ENCODE measurements at places on chromosomes 12 and 14.

- H3K36me3 ChIP-seq, result no peaks in the 10 kb centered on the region
- no peak overlapping the region for H3K27ac ChIP-seq
- H3K4me1 ChIP-seq, result no peaks in the 10 kb centered on the region
- H3K27me3 ChIP-seq, result no peaks in the 10 kb centered on the region
- no peak overlapping the region for H3K4me3 ChIP-seq
These were observed 66.6 kb downstream of the KDM2B start for GRCh38 chr12:121514184-121514742.

DNA sequence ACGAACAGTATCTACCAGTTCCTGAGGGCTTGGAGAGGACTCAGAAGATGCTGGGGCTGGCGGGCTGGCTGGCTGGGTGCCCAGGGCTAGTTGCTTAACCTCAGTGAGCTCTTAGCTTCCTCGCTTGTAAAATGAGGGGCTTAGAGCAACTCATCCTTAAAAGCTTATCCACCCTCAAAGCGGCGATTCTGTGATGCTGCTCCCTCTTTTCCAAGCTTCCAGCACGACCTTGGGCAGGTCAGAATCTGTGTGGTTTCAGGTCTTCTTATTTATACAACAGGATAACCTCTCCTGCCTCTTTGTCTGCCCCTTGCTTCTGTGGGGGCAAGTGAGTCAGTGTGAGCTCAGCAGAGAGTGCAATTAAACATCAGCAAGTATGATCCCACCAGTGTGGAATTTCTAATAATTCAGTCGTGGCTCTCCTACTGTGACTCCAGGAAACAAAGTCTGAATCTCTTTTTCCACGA lies 281.8 kb downstream of the KSR2 start:
- no peaks in the 10 kb centered on the region for H3K27me3 ChIP-seq
- H3K4me3 ChIP-seq, result 0 out of 2 replicates have a peak overlapping the region, but pooled peaks have one; percentile 6

GRCh38 chr12:40577834-40578233 lies 114.4 kb upstream of the CNTN1 start:
- no peak overlapping the region for H3K27ac ChIP-seq
- H3K4me1 ChIP-seq, result no peaks in the 10 kb centered on the region
- H3K36me3 ChIP-seq, result no peaks in the 10 kb centered on the region
- DNase-seq, result no peak
- no peaks in the 10 kb centered on the region for H3K27me3 ChIP-seq

DNA sequence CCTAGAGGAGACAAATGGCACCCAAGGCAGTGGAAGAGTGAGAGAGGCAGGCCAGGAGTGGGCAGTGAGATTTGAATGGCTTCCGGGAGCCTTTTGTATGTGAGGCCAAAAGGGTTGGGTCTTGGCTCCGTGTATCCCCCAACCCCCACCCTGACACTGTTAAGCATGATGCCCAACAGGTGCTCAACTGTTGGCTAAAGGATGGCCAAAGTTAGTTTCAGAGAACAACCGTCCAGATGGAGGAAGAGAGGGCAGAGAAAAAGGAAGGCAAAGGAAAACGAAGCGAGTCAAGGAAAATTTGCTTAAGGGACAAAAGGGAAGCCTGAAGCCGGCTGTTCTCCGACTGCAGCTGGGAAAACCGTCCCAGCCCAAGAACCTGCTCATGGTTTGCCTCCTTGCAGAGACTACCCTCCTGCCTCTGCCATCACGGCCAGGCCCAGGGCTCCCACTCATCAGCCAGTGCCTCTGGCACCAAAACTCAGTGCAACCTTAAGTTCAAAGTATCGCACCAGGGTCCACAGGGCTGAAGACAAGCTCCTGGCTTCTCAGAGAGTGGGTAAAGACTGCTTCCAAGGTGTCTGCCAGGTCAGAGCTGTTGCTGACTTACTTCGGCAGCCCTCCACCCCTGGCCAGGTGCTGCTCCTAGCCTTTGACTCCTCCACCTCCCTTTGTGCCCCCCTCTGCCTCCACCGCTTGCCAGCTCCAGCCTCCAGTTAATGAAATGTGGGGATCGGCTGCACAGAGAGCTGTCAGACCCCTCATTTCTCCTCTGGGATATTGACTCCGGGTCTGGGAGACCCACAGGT lies 4.2 kb upstream of the C1QL4 start:
- H3K27ac ChIP-seq, result no peak overlapping the region
- H3K36me3 ChIP-seq, result no peaks in the 10 kb centered on the region
- DNase-seq, result no peak
- peaks cover 32% of the 10 kb centered on the region for H3K4me1 ChIP-seq
- no peak overlapping the region for H3K4me3 ChIP-seq

DNA sequence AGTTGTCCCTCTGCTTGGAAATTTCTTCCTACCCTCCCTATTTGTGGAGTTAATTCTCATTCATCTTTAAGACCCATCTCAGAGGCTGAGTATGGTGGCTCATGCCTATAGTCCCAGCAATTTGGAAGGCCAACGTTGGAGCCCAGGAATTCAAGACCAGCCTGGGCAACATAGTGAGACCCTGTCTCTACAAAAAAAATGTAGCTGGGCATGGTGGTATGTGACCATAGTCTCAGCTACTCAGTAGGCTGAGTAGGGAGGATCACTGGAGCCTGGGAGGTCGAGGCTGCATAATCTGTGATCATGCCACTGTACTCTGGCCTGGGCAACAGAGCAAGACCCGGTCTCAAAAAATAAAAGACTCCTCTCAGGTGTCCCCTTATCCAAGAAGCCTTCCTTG lies 125.1 kb downstream of the SUDS3 start:
- no peak for DNase-seq
- no peak overlapping the region for H3K27ac ChIP-seq
- no peaks in the 10 kb centered on the region for H3K4me1 ChIP-seq

GRCh38 chr14:98871796-98872195 lies 400.2 kb downstream of the BCL11B start:
- H3K27ac ChIP-seq, result 0 out of 2 replicates have a peak overlapping the region, but pooled peaks have one; percentile 39
- no peaks in the 10 kb centered on the region for H3K36me3 ChIP-seq
- peak; percentile 48 for DNase-seq
- peaks cover 15% of the 10 kb centered on the region for H3K4me1 ChIP-seq
- no peak overlapping the region for H3K4me3 ChIP-seq
- H3K27me3 ChIP-seq, result no peaks in the 10 kb centered on the region
